Panc1 (cell line): ENCODE measurements at places on chromosomes 6 and 20. TPM values are rescaled to one million over a fixed set of nuclear protein-coding genes. Genes with fewer than 3 reads are reported as not detected.
A peak's percentile ranks its signal among the peaks of the same experiment; 100 is the strongest.

Gene GNAS-AS1
- not detected for total RNA-seq

Gene GSTA2
- not detected for total RNA-seq

Gene HLA-DPB1
- 0.64 TPM for total RNA-seq

Gene TOX2
- total RNA-seq = 85.4 TPM

Gene CHRNA4
- total RNA-seq = 2.4 TPM

GRCh38 chr20:45060294-45060693, 40.6 kb downstream of the KCNS1 start:
- no peak for DNase-seq

DNA sequence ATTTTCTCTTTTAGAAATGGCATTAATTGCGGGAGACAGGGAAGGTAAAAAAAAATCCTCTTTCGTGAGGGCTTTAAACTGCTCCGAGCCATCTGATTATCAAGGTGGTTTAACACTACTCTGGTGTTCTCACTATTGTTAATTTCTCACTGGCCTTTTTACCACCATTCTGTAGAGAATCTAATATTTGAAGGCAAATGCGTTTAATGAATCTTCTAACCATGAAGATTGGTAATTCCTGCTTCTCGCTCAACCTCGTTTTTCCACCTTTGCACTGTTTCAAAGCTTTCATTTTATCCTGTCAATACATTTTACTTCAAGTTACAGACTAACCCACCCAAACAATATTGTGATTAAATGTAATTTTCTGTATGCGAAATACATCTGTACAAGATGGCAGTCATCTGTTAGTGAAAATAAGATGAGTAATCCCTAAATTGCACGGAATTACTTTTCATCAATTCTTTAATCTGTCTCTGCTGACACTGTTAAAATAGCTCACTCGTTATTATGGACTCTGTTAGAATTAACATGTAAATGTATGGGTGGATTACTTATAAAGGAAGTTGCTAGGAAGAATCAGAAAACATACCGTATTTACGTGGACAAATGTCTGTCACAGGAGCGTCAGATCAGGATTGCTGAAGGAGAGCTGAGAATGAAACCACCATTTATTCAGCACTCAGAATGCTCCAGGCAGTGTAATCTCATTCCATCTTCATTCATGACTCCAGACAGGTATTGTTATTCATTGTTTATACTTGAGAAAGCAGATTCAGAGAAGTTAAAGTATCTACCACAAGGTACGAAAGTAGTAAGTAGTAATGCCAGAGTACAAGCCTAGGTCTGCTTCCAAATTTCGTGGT, 1.1 kb upstream of the LCA5 start:
- peak; percentile 12 for DNase-seq

DNA sequence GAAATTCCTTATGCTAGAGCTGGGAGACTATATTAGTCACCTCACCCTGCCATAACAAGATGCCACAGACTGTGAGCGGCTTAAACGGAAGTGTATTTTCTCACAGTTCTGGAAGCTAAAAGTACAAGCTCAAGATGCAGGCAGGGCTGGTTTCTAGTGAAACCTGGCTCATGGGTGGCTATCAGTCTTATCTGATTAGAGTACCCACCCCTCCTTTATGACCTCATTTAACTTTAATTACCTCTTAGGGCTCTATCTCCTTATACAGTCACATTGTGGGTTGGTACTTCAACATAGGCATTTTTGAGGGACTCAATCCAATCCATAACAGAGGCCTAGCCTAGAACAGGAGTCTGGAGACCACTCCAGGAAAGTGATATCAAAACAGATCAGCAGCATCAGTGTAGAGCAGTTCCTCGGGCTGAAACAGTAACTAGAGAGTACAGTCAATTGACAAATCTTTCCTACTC, 2.3 kb upstream of the SNRNP48 start:
- no peak for DNase-seq

DNA sequence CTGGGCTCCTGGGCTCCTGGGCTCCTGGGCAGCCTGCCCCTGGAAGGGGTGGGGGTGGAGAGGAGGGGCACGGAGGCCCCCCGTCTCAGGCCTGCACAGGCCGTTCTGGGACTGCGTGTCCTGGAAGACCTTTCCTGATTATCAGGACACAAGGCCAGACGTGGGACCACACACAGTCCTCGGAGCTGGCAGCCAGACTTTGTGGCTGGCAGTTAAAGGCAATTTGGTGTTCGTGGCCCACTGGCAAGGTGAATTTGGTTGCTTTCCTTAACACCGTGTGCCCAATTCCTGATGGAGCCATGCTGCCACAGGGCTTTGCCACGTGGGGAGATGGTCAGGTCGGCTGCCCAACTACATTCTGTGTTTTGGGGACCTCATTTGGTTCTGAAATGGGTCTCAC, 113.5 kb downstream of the SMOC2 start:
- DNase-seq = no peak

- DNase-seq = no peak
Measured at GRCh38 chr20:3632311-3633004, 30.7 kb downstream of the GFRA4 start.

GRCh38 chr6:101490857-101491256, 97.3 kb downstream of the GRIK2 start:
- no peak for DNase-seq

GRCh38 chr6:53359843-53360092, 11.0 kb upstream of the ELOVL5 start:
- no peak for DNase-seq

- DNase-seq = no peak
Measured at GRCh38 chr6:134663800-134664535, 285.9 kb downstream of the ALDH8A1 start.

- no peak for DNase-seq
Measured at GRCh38 chr6:156881687-156882629, 104.8 kb downstream of the ARID1B start.

DNA sequence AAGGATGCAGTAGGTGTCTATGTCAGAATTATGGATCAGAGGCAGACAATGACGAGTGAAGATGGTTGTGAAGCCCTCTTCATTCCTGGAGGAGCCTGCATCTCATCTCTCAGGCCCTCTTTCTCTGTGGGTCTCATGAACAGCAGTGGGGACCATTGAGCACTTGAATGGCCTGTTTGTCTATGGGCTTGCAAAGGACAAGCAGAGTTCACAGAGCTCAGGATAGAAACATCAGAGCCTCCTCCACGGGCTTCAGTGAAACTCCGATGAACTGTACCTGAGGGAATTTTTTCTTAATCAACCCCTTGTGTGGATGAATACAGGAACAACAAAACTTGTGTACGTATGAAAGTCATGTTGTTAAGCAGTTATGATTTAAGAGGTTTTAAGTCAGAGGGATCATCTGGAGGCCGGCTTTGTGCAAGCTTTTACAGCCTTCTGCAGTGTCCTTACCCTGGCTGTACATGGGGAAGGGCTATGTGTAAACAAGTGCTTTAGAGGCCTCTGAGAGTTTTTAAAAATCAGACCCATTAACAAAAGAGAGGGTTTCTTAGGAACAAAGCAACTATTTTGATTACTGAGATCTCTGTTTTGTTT, 29.7 kb upstream of the PI16 start:
- no peak for DNase-seq

DNA sequence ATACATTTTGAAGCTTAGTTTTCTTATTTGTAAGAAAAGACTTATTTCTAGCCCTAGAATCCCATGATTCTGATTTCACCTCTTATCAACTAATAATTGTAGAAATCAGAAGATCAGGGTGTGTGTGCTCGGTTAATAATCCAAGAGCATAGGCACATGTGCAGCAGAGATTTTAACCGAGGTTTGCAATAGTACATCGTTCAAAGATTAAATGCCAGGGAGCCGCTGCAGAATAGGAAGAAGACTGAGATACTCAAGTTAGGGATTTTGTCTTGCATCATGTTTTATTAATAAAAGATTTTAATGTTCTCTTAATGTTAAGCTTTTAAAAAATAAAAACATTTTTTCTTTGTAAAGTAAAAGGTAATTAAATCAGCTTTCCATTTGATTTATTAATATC, 6.9 kb downstream of the STX16 start:
- DNase-seq = no peak

- DNase-seq = no peak
Measured at GRCh38 chr6:106106276-106107042, 20.3 kb downstream of the PRDM1 start.

GRCh38 chr6:151958332-151958731, 150.8 kb downstream of the ESR1 start:
- no peak for DNase-seq

DNA sequence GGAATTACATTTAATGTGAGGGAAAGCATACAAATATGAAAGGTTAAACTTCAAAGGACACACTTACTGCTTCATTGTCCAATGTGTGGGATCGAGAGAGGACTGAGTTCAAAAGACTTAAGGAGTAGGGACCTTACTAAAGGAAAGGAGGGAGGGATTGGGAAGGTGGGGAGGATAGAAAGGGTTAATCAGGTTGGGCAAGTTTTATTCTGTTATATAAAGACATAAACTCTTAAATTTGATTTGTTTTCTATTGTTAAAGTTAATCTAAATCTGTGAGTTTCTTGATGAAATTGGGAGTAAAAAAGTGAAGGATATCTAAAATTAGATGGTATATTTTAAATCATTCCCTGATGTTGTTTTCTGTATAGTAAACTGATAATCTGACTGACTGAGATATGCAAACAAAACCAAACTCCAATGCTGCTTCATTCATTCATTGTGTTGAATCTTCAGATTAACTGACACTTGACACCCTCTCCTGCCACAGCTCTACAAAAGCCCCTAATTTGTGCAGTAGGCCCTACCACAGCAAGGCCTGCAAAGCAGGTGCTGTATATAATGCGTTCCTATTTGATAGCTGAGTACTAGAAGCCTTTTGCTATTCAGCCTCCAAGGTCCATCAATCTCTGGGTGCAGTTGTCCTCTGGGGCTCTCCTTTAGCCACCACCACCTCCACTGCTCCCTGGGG, 1.3 kb upstream of the UBE2J1 start:
- DNase-seq = no peak

- DNase-seq = no peak
Measured at GRCh38 chr6:9025796-9026394, 590.5 kb upstream of the SLC35B3 start.

DNA sequence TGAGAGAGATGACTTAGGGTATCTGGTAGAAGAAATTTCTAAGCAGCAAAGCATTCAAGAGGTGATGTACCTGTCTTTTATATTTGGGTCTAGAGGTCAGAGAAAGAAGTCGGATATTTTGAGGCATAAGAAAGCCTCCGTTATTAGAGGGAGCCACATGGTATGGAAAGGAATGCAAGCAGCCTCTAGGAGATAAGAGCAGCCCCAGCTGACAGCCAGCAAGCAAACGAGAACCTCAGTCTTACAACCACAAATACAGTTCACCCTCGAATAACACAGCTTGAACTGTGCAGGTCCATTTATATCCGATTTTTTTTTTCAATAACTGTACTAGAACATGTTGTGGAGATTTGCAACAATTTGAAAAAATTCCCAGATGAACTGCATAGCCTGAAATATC, 190.7 kb upstream of the VGLL2 start:
- no peak for DNase-seq

DNA sequence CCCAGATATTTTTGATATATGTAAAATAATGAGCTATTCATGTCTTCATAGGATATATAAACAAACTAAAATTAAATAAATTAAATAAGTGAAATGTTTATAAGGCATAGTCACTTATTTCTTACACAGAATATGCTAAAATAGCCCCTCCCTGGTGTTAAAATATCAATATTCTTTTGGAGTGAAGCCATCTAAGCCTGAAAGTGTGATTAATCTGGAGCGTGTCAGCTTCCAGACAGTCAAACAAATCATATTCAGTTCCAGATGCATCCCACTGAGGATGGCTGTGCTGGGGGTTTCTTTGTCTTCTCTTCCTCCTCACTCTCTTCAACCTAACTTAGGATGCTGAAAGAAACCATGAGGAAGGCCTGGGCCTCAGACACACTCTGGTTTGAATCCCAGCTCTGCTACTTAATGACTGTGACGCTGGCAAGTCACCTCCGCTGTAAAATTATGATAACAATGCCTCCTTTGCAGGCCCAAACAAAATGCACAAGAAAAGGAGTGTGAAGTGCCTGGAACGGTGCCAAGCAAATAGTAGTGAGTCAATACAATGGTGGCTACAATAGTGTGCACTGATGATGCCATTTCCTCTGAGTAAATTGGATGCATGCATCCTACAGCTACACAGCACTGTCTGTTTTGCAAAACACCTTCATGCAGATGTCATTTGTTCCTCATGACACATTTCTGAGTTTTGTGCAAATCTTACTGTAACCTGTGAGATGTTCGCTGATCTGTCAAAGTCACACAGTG, 161.4 kb downstream of the FOXC1 start:
- no peak for DNase-seq

- DNase-seq = no peak
Measured at GRCh38 chr20:21395666-21396598, 1.4 kb downstream of the NKX2-4 start.
